ENCODE measurements at places on chromosomes 4 and X.

GRCh38 chr4:170015285-170015684 lies 10.9 kb downstream of the MFAP3L start:
- DNase-seq: peak; percentile 66

- no peak for DNase-seq
These were observed 14.3 kb downstream of the SMARCAD1 start for GRCh38 chr4:94221916-94222315.

GRCh38 chr4:100294356-100294755 lies 104.1 kb upstream of the DDIT4L start:
- DNase-seq: no peak

GRCh38 chrX:109934935-109935334 lies 68.0 kb upstream of the TMEM164 start:
- no peak for DNase-seq

DNA sequence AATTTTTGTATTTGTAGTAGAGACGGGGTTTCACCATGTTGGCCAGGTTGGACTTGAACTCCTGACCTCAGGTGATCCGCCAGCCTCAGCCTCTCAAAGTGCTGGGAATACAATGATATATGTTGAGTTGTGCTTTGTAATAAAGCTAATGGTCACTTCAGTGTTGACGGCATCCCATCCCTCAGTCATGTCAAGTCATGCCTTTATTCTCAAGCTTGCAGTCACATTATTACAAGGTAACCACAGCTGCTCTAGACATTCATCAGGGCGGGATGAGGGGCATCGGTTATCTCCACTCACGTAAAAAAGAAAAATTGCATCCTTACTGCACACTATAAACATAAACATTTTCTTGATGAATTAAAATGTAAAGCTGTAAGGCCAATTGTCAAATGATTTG lies 12.8 kb upstream of the FAT1 start:
- no peak for DNase-seq

- DNase-seq: no peak
These were observed 67.8 kb downstream of the WFS1 start for GRCh38 chr4:6337331-6337935.

DNA sequence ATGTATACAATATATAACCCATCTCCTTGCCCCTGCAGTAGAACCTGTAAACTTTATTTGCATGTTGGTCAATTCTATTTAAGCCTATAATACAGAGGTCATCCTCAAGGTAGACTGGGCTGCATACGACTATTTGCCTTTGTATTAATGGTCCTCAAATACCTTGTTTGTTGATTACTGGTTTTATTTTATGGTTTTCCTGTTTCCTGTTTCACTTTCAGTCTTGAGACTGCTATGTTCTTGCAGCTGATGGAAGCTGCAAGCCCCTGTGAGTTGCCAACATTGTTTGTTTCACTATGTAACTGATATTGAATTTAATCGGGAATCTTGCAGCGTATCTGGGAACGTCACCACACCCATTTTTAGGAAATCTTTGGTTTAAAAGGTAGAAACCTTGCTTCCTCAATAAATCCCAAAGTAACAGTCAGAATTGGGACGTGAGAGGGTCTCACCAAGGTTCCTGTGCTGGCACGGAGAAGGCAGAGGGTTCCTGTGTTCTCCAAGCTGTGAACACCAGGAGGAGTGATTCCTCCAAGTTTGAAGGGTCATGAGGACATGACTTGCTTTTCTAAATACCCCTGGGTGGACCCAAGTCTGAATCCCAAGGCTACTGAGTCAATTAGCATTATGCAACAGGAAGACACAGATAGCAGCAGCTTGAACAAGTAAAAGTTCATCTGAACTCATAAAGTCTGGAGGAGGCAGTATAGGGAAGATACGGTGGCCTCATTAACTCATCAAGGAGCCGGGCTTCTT lies 110.6 kb upstream of the PNPLA4 start:
- DNase-seq: no peak

Measured in C1 segment of cervical spinal cord (tissue), 14 donors.